ENCODE measurements at places on chromosomes 16 and 17.

DNA sequence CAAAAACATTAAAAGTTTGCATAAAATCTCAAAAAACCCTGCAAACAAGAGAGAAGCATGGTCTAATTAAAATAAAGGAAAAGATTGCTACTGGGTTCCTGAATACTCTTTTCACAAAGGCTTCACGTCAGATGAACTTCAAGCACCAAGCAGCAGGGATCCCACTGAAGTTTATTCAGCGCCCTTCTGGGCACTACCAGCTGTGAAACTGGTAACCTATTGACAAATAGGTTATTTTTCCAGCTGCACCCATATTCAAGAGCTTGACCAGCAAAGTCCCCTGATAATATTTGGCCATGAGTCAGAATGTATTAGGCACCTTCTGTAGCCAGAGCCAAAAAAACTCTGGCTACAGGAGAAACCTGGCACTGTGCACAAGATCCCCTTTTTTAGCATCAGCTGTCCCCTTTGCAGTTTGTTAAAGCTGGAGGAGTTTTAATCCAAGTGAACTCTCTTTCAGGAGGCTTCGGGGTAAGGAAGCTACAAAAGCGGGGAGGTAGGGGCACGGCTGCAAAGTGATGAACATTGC is 60.3 kb downstream of the GRIN2A start:
- no peak for DNase-seq

DNA sequence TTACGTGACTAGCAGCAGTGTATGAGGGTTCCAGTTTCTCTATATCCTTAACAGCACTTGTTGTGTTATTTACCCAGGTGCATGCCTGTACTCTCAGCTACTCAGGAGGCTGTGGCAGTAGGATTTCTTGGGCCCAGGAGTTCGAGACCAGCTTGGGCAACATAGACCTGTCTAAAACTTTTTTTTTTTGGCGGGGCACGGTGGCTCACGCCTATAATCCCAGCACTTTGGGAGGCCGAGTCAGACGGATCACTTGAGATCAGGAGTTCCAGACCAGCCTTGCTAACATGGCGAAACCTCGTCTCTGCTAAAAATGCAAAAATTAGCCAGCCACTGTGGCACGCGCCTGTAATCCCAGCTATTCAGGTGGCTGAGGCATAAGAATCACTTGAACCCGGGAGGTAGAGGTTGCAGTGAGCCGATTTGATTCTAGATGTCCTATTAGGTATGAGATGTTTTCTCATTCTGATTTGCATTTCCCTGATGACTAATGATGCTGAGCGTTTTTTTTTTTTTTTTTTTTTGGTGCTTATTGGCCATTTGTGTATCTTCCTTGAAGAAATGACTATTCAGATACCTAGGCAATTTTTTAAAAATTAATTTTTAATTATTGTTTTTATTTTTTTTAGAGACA is 13.4 kb downstream of the CASC3 start:
- no peak for DNase-seq

DNA sequence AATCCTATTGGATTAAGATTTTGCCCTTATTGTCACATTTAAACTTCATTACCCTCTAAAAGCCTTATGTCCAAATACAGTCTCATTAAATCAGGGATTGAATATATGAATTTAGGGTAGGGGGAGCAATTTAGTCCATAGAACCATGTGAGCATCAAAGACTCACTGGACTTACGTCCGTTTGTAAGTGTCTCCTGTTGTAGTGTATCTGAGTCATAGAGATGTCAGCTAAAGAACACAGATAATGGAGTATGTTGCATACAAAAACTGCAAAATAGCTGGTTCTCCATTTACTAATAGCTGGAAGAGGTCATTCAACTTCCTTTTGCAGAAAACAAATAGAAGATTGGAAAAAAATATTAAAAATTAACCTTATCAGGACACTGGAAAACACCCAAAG is 599.1 kb upstream of the SOX9 start:
- DNase-seq, result no peak

DNA sequence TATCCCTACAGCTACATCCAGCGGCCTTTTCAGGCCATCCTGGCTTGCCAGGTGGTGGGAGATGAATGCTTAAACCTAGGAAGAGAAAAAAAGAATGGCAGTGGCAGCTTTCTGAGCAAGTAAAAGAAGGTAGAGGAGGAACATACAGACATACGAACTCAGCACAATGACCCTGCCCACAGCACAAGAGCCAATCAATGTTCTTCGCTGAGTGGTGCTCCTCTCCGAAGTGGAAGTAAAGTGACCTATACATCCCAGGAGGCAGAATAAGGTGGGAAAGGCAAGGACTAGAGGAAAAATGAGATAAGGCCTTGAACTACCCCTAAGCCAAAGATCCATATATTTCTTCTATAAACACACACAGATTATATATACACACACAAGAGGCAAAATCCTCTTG is 28.7 kb downstream of the USP31 start:
- no peak for DNase-seq

GRCh38 chr17:40547785-40548478 is 17.3 kb downstream of the CCR7 start:
- DNase-seq, result no peak

DNA sequence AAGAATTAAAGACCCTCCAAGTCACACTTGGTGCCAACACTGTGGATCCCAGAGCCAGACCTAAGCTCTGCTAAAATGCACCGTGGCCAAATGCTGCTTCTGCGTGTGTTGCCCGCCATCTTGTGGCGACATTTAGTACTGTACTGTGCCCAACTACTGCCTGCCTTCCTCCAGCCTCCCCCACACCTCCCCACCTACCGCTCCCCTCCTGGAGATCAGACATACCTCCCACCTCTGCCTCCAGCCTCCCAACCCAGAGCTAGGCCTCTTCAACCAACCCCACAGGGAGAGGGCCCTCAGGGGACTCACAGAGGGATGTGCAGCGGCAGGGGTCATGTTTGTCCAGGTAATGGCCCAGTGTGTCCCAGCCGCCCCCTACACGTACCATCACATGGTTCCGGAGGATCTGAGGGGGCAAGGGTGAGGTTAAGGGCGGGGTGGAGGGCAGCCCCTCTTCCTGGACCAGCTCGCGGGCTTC is 5.5 kb downstream of the GAS2L2 start:
- peak; percentile 31 for DNase-seq

DNA sequence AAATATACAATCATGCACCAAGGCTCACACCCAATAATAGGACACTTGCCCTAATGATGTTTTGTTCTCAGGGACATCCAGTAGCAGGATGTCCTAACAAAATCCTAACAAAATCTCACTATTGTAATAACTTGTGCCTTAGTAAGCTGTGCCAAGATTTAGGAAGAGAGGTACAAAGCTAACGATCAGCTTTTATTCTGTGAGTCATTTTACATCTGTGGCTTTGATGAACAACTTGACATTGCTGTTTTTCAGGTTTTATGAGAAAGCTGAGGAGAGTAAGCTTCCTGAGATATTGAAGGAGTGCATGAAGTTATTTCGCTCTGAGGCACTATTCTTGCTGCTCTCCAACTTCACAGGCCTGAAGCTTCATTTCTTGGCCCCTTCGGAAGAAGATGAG is 18.9 kb downstream of the OGFOD1 start:
- no peak for DNase-seq

DNA sequence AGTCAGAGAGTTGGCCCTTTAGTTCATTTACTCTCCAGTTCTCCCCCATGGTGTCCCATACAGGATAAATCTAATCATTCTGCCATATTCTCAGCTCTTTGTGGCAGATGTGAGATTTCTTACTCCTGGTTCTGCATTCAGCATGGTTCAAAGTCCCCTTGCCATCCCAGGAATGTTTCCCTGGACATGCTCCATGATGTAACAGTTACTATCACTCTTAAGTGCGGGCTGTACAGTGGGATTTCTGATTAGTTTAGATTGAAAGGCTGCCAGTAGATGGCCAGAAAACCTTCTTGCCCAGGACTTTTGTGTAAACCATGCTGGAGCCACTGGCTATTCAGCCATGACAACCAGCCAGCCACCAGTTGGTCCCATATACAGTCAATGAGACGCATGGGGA is 10.4 kb downstream of the KRT37 start:
- no peak for DNase-seq

DNA sequence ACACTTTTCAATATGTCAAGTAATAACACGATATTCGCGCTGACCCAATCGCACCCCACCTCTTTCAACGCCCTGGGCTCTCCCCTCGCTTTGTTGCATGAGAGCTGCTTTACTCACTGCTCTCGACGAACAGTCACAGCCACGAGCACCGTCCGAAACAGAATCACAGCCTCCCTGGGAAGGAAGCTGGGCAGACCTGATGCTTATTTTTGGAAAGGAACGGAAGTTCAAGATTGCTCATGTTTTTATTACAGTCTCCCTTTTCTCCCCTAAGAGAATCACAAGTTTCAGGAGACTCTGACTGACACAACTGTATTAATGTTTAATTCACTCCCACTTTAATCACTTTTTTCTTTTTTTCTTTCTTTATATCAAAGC is 67.8 kb downstream of the ANKRD11 start:
- no peak for DNase-seq

GRCh38 chr16:71373073-71373472 is 14.6 kb downstream of the CALB2 start:
- no peak for DNase-seq
